ENCODE measurements at places on chromosomes 3 and 15.

- no peak for DNase-seq
These were observed 23.9 kb downstream of the CA12 start for GRCh38 chr15:63357731-63358130.

GRCh38 chr3:70989174-70989573 is 594.4 kb downstream of the FOXP1 start:
- DNase-seq: no peak

- DNase-seq: no peak
These were observed 61.7 kb downstream of the LDHAL6B start for GRCh38 chr15:59268168-59268851.

DNA sequence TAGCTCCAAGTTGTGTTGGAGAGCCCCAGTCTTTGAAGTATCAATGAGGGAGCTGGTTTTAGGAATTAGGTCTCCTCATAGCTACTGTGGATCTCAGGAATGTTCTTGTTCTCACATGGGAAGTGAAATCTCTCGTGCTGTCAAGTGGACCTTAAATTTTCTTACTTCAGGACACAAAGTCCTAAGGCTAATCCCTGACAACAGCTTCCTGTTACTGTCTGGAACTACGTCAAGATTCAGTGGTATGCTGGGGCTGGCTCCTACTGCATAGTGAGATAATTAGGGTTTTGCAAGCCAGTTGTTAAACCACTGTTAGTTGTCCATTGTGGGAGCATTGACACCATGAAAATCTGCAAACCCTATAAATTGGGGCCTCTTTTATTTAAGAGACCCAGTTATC is 22.8 kb downstream of the MESP1 start:
- DNase-seq: no peak

All from stimulated activated CD8-positive, alpha-beta memory T cell treated with anti-CD3 and anti-CD28 coated beads, Interleukin-15, amount 100 ng/mL, for 1 hour (primary cell).